ENCODE measurements at places on chromosomes 12 and 14.

- no peak for DNase-seq
Observed at GRCh38 chr12:65209655-65210043, 40.3 kb downstream of the LEMD3 start.

DNA sequence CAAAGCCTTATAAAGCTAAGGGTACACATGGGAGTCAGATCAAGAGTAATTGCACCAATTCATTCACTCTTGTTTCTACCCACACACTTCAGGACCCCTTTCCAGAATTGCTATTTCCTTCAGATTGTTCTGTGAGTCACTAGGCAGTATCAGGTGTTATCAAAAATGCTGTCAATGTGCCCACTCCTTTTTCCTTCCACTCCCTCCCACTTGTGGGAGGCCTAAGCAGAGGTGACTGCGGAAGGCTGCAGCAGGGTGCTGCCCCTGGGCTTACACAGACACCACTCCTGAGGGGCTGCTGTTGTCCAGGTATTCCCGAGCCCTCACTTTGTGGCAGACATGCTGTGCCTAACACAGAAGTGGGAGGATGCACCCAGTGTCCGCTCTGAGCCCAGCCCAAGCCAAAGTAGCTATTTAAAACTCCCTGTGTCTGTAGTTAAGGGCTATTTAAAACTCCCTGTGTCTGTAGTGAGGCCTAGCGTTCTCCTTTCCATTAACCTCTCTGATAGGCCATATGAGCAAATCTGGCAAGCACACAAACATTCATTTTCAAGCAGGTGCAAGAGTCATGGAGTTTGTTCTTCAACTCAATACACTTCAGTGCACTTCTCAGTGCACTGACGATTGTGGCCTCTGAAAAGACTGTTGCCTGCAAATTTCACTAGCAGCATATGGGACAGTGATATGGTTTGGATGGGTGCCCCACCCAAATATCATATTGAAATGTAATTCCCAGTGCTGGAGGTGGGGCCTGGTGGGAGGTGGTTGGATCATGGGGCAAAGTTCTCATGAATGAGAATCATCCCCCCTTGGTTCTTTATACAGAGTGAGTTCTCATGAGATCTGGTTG lies 117.8 kb downstream of the PHLDA1 start:
- no peak for DNase-seq

DNA sequence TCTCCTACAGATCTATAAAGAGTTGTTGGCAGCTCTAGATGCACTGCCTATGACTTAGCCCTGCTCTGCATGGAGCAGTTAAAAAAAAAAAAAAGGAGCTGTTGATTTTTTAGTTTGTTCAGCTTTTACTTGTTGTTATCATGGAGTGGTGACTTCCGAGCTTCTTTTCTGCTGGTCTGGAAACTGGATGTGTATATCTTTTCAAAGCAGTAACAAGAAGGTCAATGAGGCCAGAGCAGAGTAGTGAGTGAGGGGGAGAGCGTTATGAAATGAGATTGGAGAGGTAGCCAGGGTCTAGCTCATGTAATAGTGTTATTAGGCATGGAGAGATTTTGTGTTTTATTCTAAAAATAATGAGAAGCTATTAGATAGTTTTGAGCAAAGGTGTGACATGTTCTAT lies 13.2 kb upstream of the TUBA1B start:
- DNase-seq: no peak

DNA sequence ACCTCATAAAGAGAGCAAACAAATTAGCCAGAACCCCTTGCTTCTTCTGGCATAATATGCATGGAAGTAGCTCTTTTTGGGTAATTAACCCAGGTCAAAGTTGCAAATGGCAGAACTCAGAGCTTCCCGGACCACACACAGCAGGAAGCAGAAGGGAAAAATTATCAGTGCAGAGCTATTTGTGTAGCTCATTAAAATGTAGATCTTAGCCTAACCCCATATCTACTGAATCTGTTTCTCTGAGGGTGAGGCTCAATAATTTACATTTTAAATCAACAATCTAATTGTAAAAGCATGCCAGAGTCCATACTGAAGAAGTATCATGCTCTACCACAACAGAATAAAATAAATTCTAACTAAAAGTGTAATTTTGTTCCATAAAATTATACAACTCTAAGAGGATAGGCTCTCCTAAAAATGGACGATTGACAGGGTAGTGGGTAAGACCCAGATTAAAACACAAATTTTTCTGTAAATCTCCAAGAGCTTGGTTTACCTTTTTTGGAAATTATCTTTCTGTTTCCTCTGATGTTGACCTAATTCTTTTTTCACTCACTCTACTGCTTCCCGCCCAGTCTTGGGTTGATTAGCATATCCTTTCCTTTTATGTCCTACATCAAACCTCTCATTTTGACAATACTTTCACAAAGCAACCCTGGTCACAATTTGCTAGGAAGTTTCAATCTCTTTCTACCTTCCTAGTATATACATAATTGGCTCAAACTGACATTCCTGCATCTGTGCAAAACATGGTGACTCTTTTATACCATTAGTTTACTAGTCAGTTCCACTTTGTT lies 213.3 kb upstream of the SLC16A7 start:
- DNase-seq: no peak

GRCh38 chr14:80491131-80491530 lies 279.8 kb upstream of the DIO2 start:
- no peak for DNase-seq

DNA sequence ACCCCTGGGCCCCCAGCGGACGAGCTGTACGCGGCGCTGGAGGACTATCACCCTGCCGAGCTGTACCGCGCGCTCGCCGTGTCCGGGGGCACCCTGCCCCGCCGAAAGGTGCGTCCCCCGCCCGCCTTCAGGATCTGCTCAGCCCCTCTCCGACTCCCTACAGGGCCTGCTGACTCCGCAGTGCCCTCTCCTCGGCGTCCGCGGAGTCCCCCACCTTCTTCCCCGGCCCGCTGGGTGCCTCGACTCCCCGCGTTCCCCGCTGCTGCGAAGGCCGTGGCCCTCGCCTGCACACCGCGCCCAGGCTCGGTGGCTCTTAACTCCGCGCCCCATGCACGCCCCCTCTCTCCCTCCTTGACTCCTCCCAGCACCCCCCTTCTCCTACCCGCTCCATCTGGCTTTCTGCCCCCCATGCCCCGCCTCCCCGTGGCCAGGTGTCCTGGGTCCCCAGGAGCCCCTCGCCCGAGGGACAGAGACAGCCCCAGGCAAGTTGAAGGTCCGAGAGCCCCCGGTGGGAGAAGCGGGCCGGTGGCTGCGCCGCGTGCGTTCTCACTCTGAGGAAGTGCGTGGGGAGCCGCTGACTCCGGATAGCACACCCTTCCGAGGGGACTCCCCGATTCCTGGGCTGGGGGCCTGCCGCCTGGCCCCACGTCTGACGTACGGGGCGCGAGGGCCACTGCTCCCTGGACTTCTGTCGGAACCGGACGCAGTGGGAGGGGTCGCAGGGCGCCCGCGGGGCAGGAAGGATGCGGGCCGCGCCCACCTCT lies 594 bp downstream of the TAMALIN start:
- DNase-seq: peak; percentile 80

- DNase-seq: no peak
Observed at GRCh38 chr12:3141339-3142321, 64.5 kb downstream of the TSPAN9 start.

- DNase-seq: no peak
Observed at GRCh38 chr12:49870501-49871262, 27.8 kb upstream of the BCDIN3D start.

GRCh38 chr12:93018610-93019009 lies 89.5 kb upstream of the EEA1 start:
- DNase-seq: no peak

DNA sequence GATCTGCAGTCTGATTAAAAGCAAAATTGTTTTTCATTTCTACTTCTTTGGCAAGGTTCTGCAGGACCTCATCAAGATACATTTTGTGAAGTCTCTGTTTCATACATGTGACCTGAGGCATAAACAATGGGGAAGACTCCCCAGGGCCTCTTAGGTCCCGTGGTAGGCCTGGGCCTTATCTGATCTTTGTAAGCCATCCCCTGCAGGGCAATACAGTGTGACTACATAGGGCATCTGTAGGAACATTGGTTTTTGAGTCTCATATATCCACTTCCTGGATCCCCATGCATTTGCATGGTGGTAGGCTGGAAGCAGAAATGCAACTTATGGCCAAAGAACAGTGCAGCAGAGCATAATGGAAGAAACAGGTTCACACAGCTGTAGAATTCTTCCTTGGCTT lies 6.0 kb downstream of the FAR2 start:
- no peak for DNase-seq

DNA sequence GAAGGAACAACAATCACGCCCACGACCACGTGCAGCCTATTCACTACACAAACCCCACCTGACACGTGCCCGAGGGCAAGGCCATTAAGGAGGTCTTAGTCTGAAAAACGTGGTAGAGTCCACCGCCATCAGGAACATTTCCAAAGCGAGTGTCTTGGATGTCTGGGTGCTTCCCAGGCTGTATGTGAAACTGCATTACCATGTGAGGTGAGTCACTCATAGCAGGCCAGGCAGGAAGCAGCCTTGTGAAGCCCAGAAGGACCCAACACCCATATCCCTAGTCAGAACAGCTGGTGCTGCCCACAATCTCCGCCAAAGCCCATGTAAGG lies 3.3 kb upstream of the KRT79 start:
- DNase-seq: no peak

DNA sequence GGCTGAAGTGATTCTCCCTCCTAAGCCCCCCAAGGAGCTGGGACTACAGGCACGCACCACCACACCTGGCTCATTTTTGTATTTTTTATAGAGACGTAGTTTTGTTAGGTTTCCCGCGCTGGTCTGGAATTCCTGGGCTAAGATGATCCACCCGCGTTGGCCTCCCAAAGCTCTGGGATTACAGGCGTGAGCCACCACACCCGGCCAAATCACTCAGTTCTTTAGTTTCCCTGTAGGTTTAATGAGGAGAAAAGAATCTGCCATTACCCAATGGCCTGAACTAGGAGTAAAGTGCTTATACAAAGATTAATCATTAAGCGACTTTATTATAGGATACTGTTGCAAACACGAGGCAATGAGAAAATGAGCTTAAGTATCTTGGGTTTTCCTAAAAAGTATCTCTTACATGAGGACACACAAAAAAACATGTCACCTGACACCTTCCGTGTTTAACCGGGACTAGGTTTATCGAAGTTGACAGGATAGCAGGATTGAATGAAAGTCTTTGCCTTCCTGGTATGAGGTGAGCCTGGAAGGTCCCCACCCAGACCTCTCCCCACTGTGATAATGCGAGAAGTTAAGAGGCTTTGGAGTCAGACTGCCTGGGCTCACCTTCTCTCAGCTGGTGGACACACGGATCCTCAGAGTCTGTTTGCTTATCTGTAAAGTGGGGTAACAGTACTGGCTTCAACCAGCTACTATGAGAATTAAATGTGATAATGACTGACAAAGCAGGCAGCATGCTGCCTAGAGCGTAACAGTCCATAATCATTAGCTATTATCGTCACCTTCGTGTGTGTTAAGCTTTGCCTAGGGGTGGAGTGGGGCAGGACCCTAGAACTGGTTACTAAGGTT lies 133.5 kb upstream of the KRAS start:
- no peak for DNase-seq

DNA sequence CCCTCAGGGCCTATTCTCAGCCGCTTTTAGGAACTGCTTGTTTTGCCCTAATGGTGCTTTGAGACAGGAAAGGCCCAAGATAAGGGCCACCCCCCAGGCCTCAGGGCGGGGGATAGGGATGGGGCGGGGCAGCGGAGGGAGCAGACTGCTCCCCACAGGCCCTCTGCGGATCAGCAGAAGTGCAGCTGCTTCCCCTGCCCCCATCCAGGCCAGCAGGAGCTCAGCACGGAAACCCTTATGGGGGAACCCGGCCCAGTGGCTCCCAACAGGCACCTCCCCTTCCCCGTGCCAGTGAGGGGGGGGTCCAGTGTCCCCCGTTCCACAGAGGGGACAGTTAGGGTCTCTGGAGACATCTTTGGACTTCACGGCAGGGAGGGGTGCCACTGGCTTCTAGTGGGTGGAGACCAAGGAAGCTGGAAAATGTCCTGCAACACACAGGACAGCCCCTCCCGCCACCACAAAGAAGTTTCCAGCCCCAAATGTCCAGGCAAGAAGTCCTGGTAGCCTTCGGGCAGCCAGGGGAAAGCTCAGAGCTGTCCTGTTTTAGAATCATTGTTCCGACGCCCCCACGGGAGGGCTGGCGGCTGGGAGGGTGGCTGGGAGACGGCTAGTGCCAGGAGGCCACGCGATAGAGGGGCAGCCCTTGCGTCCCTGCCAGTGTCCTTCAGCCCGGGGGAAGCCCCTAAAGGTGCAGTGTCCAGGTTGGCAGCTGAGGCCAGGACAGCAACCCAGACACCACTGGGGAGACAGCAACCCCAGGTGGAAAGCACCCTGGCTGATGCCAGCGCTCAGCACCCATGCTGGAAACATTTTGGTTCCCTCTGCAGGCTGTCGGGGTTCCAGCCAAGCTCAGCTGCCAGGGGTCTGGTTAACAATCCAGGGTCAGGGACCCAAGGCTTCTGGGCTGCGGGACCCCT lies 10.4 kb upstream of the GPR132 start:
- peak; percentile 64 for DNase-seq

- no peak for DNase-seq
Observed at GRCh38 chr12:47868041-47868440, 36.8 kb downstream of the VDR start.

DNA sequence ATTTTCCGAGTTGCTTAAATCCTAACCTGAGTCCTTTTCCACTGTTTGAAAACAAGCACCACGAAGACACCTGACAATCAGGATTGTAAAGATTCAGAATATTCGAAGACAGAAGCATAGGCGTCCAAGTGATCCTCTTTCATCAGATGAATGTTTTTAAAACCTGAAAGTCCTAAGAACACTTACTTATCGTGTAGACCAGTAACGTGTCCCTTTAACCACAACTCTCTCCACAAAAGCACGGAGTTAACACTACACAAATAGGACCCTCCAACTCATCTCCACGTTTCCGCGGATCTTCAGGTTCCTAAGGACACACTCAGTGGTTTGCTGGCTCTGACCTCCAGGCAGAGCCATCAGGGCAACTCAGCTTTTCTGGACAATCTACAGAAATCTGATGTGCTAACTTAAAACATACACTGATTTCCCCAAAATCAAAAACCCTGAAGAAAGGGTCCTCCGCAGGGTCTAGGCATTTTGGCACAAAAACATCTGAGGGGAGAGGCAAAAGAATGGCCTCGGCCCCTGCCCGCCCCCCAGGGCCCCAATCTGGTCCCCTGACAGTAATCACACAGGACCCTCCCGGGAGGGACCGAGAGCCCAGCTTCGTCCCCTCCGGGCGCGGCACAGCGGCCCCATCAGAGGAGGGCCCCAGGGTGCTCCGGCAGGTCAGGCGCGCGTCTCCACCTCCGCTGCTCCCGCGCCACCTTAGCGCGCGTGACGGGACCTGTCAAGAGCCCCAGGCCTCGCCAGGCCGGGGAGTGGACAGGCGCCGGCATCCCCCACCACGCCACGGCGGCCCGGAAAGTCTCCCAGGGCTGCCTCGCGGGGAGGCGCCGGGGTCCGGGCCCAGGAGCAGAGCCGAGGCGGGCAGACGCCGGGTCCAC lies 925 bp downstream of the DICER1 start:
- peak; percentile 79 for DNase-seq

- DNase-seq: no peak
Observed at GRCh38 chr12:82383930-82384552, 25.7 kb downstream of the METTL25 start.
